ENCODE measurements at places on chromosomes 4 and X. TPM values are rescaled to one million over a fixed set of nuclear protein-coding genes. Genes with fewer than 3 reads are reported as not detected.

- H3K27me3 ChIP-seq: no peaks in the 10 kb centered on the region
- no peaks in the 10 kb centered on the region for H3K36me3 ChIP-seq
- no peak overlapping the region for H3K4me3 ChIP-seq
- DNase-seq: no peak
- no peaks in the 10 kb centered on the region for H3K4me1 ChIP-seq
Measured at GRCh38 chr4:102552781-102553180, 51.6 kb downstream of the NFKB1 start.

TKTL2 gene
- total RNA-seq: 0.07 TPM

DNA sequence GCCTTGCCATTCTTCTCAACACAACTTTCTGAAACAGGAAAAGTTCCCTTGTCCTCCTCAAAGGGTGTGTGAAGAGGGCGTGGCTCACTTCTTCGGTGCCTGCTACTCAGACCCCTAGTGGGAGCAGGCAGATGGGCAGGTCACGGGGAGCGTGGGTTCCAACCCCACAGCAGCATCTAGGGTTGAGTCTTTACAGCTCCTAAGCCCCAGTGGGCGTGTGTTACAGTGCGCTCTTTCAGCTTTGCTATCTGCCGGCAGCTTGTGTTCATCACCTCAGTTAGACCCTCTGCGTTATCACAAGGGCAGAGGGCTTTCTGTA lies 57.5 kb upstream of the KLF3 start:
- no peaks in the 10 kb centered on the region for H3K36me3 ChIP-seq
- no peak overlapping the region for H3K27ac ChIP-seq
- H3K4me1 ChIP-seq: peaks cover 34% of the 10 kb centered on the region

DNA sequence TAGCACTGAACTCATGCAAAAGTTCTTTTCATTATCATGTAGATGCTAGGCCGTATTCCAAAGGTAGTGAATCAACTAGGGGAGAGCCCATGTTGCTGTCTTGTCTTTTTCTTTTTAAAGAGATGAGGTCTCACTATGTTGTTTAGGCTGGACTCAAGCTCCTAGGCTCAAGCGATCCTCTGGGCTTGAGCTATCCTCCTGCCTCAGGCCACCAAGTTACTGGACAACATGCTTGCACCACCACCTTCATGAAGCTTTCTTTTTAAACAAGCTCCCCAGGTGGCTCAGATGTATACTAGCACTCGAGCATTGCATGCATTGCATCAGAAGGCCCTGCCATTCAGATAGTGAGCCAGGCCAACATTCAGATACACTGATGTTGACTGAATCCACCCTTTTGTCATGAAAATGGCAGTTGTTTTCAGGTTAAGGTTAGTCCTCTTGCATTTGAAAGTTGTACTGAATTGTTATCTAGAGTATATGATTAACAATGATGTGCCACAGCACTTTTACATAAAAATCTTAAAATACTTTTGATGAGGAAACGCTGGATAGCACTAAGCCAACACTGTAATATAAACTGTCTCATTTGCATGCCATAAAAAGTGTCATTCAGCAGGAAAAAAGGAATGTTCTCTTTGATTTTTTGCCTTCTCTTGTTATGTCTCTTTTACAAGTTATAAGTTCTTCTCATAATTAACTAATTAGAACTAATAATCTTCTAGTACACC lies 76.7 kb downstream of the FNIP2 start:
- no peaks in the 10 kb centered on the region for H3K27me3 ChIP-seq
- DNase-seq: peak; percentile 81
- H3K4me1 ChIP-seq: peaks cover 26% of the 10 kb centered on the region
- peak overlapping the region; percentile 88 for H3K27ac ChIP-seq
- H3K36me3 ChIP-seq: no peaks in the 10 kb centered on the region

- no peaks in the 10 kb centered on the region for H3K27me3 ChIP-seq
- no peak overlapping the region for H3K27ac ChIP-seq
- no peaks in the 10 kb centered on the region for H3K36me3 ChIP-seq
- no peaks in the 10 kb centered on the region for H3K4me1 ChIP-seq
- no peak overlapping the region for H3K4me3 ChIP-seq
Measured at GRCh38 chr4:89741768-89742167, 95.2 kb downstream of the SNCA start.

- H3K27me3 ChIP-seq: no peaks in the 10 kb centered on the region
- peak; percentile 41 for DNase-seq
- H3K27ac ChIP-seq: no peak overlapping the region
- no peaks in the 10 kb centered on the region for H3K36me3 ChIP-seq
Measured at GRCh38 chr4:55757356-55757952, 62.1 kb upstream of the EXOC1L start.

- H3K27me3 ChIP-seq: no peaks in the 10 kb centered on the region
- DNase-seq: no peak
- H3K27ac ChIP-seq: no peak overlapping the region
- H3K36me3 ChIP-seq: no peaks in the 10 kb centered on the region
Measured at GRCh38 chr4:183831683-183832082, 73.4 kb upstream of the STOX2 start.

DNA sequence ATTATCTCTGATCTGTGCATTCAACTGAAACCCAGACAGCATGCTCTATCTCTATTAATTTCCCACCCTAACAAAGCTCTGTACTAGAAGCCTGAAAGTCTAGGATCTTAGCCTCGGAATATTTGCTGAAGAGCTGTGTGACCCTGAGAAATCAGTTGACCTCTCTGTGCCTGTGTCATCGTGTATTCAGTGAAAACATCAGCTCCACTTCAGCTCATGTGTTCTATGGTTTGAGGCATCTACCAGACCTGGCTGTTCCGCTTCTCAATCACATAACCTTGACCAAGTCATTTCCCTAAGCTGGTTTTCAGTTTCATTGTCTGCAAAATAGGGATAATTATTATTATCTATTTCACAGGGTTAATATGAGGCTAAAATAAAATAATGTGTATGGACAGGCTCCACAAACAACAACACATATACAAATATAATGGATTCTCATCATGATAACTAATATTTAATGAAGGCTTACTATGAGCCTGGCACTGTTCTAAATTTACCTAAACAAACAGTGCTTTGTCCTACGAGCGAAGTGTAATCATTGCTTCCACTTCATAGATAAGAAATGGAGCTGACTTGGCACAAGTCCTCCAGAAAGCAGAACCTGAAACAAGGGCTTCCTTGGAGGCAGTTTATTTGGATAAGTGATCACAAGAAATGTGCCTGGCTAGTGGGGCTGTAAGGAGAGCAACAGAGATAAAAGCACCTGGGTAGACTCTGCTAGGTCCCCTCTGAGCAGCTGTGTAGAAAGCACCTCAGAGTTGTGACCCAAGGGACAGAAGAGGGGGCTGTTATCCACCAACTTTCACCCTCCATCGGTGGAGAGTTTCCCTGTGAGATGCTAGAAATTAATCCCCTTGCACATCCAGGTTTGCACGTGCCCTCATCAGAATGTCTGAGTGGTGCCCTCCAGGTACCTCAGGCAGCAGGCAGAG lies 356.9 kb downstream of the RAB28 start:
- DNase-seq: no peak
- H3K36me3 ChIP-seq: no peaks in the 10 kb centered on the region
- H3K27ac ChIP-seq: no peak overlapping the region
- no peaks in the 10 kb centered on the region for H3K27me3 ChIP-seq

DNA sequence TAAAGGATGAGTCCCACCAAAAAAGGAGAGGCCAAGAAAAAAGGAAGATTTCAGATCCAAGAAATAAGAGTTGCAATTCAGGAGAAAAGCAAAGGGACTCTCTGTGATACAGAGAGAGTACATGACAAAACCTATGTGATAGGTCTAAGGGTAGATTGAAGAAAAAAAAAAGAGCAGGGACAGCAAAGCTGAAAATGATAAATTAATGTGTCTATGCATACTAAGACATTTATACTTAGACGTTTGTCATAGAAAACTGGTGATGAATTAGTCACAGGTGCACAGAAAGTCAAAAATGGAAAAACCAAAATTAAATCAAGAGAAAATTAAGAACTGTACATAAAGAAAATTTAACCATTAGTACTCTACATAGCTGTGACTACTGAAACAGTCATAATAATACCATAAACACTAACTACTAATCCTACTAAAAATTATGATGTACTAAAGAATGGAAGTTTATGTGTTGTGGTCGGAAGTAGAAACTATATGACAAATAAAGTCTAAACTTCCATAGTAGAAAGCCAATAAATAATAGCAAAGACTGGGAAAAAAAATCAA lies 9.9 kb downstream of the CENPC start:
- H3K36me3 ChIP-seq: peaks cover 20% of the 10 kb centered on the region
- H3K4me1 ChIP-seq: no peaks in the 10 kb centered on the region
- no peak overlapping the region for H3K4me3 ChIP-seq
- H3K27me3 ChIP-seq: no peaks in the 10 kb centered on the region
- no peak overlapping the region for H3K27ac ChIP-seq

DNA sequence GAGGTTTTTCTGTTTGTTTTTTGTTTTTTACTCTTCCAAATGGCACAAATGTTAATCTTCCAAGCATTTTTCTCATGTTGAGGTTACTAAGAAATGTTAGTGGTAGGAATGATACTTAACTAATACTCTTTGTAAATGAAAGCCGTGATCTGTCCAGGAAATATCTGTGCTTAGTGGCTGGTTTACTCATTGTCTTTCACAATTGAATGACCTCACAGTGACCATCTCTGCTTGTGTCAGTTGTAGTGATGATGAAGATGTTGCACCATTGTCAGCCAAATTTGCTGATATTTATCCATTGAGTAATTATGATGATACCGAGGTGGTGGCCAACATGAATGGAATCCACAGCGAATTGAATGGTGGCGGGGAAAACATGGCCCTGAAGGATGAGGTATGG lies 93.5 kb downstream of the TNIP2 start:
- no peaks in the 10 kb centered on the region for H3K4me1 ChIP-seq
- peaks cover 26% of the 10 kb centered on the region for H3K36me3 ChIP-seq
- no peak overlapping the region for H3K27ac ChIP-seq

RBM41 gene
- total RNA-seq: 16.6 TPM

DNA sequence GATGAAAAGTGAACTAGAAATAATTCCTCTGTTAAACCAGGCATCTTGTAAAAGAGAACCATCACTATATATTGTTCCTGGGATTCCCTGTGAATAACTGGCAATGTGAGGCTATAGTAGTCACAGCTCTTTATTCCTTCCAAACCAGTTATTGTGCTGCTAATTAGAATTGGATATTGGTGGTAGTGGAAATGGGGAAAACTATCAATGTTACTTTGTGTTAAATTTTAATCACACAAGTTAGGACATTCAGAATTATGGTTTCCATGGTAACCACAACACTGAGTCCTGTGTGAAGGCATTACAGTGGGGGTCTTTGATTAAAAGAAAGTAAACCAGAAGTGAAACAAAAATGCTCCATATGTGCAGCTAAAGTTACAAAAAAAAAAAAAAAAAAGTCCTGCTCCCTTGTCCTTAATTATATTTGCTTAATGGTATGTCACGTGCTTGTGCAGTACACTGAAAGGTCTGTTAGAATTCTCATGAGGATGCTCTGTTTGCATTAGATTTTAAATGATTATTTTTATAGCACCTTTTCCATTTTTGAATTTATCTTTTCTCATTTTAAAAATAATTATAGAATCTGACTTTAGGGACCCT lies 200.4 kb downstream of the ADGRL3 start:
- peaks cover 58% of the 10 kb centered on the region for H3K4me1 ChIP-seq
- H3K4me3 ChIP-seq: no peak overlapping the region
- no peaks in the 10 kb centered on the region for H3K27me3 ChIP-seq

DNA sequence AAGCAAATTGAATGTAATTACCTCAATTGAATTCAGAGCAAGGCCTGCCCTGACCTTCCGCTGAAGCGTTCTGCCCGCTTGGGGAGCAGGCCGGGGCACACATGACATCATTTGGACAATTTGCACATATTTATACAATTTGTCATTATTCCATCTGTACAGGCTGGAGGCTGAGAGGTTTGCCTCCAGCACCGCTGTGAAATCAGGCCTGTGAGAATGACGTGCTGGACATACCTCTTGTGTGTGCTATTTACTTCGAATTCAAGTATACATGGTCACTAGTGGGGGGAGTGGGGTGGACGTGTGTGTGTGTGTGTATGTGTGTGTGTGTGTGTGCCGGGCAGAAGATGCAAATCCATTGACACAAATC lies 285.6 kb downstream of the SHOX start:
- no peaks in the 10 kb centered on the region for H3K4me1 ChIP-seq
- DNase-seq: no peak
- no peak overlapping the region for H3K27ac ChIP-seq
- no peak overlapping the region for H3K4me3 ChIP-seq
- H3K36me3 ChIP-seq: no peaks in the 10 kb centered on the region

DNA sequence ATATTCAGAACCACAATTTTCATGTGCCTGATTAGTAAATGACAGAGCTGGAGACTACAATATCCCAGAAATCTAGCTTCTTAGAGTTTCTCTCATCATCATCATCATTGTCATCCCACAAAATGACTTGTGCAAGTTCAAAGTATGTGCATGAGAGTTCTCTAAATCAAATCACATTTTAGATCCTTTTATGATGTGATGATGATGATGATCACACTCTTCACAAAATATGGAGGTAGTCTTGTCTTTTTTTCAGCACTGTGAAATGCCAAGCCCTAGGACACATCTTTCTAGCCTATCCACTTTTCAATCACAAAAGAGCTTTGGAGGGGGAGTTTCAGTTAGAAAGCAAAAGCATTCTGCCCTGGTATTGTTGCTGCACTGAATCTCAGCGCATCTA lies 7.4 kb downstream of the MBNL3 start:
- no peak for DNase-seq
- H3K4me3 ChIP-seq: no peak overlapping the region
- peaks cover 52% of the 10 kb centered on the region for H3K4me1 ChIP-seq
- H3K27me3 ChIP-seq: no peaks in the 10 kb centered on the region

DNA sequence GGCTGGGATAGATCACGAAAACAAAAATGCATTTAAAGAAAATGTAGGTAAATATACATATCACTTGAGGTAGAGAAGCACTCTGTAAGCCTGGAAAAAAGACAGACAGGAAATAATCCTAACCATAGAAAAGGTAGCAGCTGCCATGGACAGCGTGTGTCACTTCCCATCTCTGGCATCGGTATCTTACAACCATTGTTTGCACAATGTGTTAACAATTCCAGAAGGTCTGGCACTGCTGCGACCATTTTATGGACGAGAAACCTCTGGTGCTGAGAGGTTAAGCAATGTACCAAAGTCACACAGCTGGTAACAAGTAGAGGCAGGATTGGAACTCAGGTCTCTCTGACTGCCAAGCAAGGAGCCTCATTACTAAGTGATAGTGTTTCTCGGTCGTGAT lies 1.7 kb upstream of the MTNR1A start:
- peaks cover 18% of the 10 kb centered on the region for H3K27me3 ChIP-seq
- no peak for DNase-seq
- H3K4me3 ChIP-seq: no peak overlapping the region
- H3K27ac ChIP-seq: no peak overlapping the region
- no peaks in the 10 kb centered on the region for H3K4me1 ChIP-seq
- no peaks in the 10 kb centered on the region for H3K36me3 ChIP-seq

DNA sequence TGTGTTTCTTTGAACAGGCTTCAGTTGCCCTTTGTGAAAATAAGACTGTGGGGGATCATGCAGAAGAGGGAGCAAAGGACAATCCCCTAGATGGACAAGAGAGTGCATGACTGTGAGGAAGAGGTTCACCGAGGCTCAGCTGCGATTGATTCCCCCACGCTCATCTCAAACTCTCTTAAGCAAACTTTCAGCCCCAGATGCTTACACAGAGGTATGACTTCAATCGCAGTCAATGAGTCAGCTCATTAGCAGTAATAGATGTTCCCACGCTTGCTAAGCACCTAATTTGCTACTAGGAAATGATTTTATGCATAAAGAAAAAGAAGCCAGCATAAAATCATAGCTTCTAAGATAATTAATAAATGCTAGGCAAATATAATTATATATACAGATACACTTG lies 2256.1 kb upstream of the AGA start:
- DNase-seq: no peak
- H3K27me3 ChIP-seq: no peaks in the 10 kb centered on the region
- no peaks in the 10 kb centered on the region for H3K36me3 ChIP-seq
- H3K4me1 ChIP-seq: no peaks in the 10 kb centered on the region
- H3K27ac ChIP-seq: no peak overlapping the region

GRCh38 chrX:88584283-88584682 lies 162.7 kb upstream of the CPXCR1 start:
- no peak overlapping the region for H3K27ac ChIP-seq
- no peaks in the 10 kb centered on the region for H3K4me1 ChIP-seq
- no peaks in the 10 kb centered on the region for H3K36me3 ChIP-seq
- DNase-seq: no peak
- H3K27me3 ChIP-seq: no peaks in the 10 kb centered on the region

All from GM23338 (cell line).